ENCODE measurements at places on chromosomes 1 and 21. TPM values are rescaled to one million over a fixed set of nuclear protein-coding genes. Genes with fewer than 3 reads are reported as not detected.

- H3K27me3 ChIP-seq = no peaks in the 10 kb centered on the region
- H3K4me3 ChIP-seq = no peak overlapping the region
- no peaks in the 10 kb centered on the region for H3K4me1 ChIP-seq
- no peaks in the 10 kb centered on the region for H3K36me3 ChIP-seq
- no peak for DNase-seq
These were observed 76.4 kb downstream of the LTN1 start for GRCh38 chr21:28916150-28916893.

DNA sequence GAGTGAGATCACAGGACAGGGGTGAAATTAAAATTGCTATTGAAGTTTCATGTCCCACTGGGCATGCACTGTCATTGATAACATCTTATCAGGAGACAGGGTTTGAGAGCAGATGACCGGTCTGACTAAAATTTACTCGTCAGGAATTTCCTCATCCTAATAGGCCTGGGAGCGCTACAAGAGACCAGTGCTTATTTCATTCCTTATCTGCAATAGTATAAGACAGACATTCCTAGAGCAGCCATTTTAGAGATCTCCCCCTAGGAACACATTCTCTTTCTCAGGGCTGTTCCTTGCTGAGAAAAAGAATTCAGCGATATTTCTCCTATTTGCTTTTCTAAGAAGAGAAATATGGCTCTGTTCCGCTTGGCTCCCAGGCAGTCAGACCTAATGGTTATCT, 181.4 kb upstream of the ETV3 start:
- no peaks in the 10 kb centered on the region for H3K36me3 ChIP-seq
- DNase-seq = no peak
- H3K27me3 ChIP-seq = peaks cover 2% of the 10 kb centered on the region
- no peaks in the 10 kb centered on the region for H3K4me1 ChIP-seq
- H3K27ac ChIP-seq = no peak overlapping the region
- no peak overlapping the region for H3K4me3 ChIP-seq

DNA sequence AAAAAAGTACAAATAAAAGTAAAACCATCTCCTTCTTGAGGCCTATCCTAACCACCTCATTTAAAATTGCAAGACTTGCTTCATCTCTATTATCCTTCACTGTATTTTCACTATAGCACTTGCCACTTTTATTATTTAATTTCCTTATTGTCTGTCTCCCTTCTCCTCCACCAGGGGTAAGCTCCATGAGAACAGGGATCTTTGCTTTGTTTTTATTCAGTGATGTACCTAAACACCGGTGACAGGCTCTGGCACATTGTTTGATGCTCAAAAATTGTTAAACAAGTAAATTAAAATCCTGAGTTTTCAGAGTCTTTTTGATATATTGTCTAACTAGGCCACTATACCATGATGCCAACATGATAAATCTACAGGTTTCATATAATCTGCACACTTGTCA, 17.2 kb upstream of the SPEN start:
- no peak overlapping the region for H3K4me3 ChIP-seq
- H3K27me3 ChIP-seq = peaks cover 9% of the 10 kb centered on the region
- H3K36me3 ChIP-seq = peaks cover 5% of the 10 kb centered on the region
- peaks cover 19% of the 10 kb centered on the region for H3K4me1 ChIP-seq
- no peak overlapping the region for H3K27ac ChIP-seq

- H3K4me3 ChIP-seq = no peak overlapping the region
- peaks cover 8% of the 10 kb centered on the region for H3K27me3 ChIP-seq
- no peak overlapping the region for H3K27ac ChIP-seq
These were observed 17.5 kb downstream of the PDE9A start for GRCh38 chr21:42670884-42671283.

DNA sequence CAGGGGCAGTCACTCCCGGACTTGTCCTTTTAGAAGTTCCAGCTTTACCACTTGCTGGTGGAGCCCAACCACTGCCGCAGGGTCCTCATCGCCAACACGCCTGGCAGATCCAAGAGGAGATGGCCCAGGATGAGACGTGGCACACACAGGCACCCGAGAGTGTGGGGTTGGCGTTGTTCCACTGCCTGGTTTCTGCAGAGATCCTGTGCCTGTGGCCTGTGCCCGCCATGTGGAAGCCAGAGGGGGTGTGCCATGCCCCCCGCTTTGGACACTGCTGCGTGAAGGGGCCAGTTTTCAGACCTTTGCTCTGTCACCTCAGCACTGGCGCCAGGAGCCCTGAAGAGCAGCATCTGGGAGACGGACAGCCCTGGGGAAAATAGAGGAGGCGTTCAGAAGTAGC, 10.8 kb downstream of the CD46 start:
- no peak overlapping the region for H3K27ac ChIP-seq
- peaks cover 1% of the 10 kb centered on the region for H3K27me3 ChIP-seq
- H3K4me1 ChIP-seq = peaks cover 2% of the 10 kb centered on the region
- no peak overlapping the region for H3K4me3 ChIP-seq
- DNase-seq = no peak

DNA sequence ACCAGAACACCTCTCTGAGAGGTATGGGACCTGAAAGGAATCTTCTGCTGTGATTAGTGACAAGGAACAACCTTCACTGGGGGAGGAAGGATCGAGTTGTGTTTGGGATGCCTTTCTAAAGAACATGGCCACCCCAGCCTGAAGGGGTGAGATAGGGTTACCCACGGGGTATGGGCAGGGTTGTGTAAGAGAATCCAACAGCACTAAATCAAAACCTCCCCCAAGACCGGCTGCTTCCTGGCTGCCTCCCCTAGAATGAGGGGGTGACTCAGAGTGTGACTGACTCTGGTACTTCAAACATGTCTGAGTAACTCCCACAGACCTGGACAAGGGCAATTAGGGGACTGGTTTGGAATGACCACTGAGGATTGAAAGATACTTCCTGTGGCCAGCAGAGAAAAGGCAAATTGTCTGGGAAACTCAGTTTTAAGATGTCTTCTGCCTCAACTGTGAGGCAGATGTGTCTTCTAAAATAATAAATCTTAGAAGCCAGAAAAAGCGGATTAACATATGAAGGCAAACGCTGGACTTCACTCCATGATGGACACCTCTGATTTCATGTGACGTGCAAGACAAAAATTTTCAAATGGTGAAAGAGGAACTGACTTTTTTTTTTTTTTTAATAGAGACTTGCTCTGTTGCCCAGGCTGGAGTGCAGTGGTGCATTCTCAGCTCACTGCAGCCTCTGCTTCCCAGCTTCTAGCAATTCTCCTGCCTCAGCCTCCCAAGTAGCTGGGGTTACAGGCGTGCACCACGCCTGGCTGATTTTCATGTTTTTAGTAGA, 6.7 kb upstream of the PTPN14 start:
- H3K27ac ChIP-seq = no peak overlapping the region
- no peaks in the 10 kb centered on the region for H3K27me3 ChIP-seq
- no peaks in the 10 kb centered on the region for H3K36me3 ChIP-seq
- H3K4me1 ChIP-seq = peaks cover 4% of the 10 kb centered on the region
- no peak overlapping the region for H3K4me3 ChIP-seq
- no peak for DNase-seq

DNA sequence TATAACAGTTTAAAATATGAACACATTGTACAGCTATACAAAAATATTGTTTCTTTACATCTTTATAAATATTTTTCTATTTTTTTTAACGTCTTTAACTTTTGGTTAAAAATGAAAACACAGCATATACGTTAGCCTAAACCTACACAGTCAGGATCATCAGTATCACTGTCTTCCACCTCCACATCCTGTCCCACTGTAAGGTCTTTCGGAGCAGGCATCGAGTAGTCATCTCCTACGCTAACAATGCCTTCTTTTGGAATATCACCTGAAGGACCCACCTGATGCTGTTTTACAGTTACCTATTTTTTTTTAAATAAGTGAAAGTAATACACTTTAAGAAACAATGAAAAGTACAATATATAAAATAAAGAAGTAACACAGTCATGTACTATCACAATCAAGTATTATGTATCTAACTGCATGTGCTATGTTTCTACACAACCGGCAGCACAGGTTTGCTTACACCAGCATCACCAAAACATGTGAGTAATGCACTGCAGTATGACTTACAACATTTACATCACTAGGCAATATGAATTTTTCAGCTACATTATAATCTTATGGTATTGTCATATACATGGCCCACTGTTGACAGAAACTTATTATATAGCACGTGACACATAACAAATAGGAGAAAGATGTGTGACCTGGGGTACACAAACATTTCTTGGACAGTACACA, 254.4 kb downstream of the AKT3 start:
- H3K27ac ChIP-seq = no peak overlapping the region
- H3K4me1 ChIP-seq = no peaks in the 10 kb centered on the region
- no peaks in the 10 kb centered on the region for H3K27me3 ChIP-seq
- DNase-seq = no peak
- no peak overlapping the region for H3K4me3 ChIP-seq

- H3K4me1 ChIP-seq = peaks cover 34% of the 10 kb centered on the region
- no peak for DNase-seq
- H3K27me3 ChIP-seq = peaks cover 6% of the 10 kb centered on the region
- no peak overlapping the region for H3K27ac ChIP-seq
These were observed 4.5 kb downstream of the TMCC2 start for GRCh38 chr1:205232127-205232820.

- DNase-seq = no peak
- no peaks in the 10 kb centered on the region for H3K36me3 ChIP-seq
- peaks cover 40% of the 10 kb centered on the region for H3K4me1 ChIP-seq
- no peaks in the 10 kb centered on the region for H3K27me3 ChIP-seq
These were observed 51.7 kb downstream of the CAPZB start for GRCh38 chr1:19433719-19433998.

- H3K36me3 ChIP-seq = no peaks in the 10 kb centered on the region
- no peak overlapping the region for H3K27ac ChIP-seq
These were observed 7.3 kb upstream of the AHCYL1 start for GRCh38 chr1:109977225-109977624.

DNA sequence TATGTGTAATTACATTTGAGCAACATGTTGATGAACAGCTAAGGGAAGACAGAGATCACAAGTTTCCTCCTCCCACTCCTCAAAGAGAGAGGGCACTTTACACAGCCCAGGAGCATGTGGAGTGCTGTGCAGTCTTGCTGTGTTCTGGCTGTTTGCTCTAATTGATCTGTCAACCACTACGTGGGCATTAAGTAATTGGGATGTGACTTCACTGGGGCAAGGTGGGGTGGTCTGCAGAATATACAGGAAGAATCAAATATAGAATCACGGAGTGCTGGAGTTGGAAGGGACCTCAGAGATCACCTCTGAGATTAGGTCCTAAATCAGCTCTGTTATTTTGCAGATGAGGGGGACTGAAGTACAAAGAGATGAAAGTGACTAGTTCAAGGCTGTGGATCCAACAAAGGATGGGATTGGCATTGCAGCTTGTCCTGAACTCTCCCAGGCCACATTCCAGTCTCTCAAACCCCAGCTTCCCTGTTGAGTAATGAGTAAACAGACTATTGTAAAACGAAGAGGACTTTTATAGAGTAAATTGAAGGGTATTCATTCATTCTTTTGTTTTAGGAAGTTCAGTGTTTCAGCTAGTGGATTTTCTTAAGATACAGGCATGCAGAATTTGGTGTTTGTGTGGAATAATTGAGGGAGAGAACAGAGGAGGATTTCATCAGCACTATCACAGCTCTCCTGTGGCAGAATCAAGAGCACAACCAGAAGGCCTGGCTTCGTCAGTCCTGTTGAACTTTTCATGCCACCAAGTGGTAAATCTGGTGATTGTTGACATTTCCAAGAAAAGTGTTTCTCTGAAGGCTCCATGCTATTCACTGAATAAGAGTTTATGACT, 22.4 kb downstream of the NOS1AP start:
- H3K4me3 ChIP-seq = no peak overlapping the region
- peaks cover 35% of the 10 kb centered on the region for H3K4me1 ChIP-seq
- DNase-seq = no peak
- no peak overlapping the region for H3K27ac ChIP-seq
- peaks cover 4% of the 10 kb centered on the region for H3K36me3 ChIP-seq
- peaks cover 1% of the 10 kb centered on the region for H3K27me3 ChIP-seq

DNA sequence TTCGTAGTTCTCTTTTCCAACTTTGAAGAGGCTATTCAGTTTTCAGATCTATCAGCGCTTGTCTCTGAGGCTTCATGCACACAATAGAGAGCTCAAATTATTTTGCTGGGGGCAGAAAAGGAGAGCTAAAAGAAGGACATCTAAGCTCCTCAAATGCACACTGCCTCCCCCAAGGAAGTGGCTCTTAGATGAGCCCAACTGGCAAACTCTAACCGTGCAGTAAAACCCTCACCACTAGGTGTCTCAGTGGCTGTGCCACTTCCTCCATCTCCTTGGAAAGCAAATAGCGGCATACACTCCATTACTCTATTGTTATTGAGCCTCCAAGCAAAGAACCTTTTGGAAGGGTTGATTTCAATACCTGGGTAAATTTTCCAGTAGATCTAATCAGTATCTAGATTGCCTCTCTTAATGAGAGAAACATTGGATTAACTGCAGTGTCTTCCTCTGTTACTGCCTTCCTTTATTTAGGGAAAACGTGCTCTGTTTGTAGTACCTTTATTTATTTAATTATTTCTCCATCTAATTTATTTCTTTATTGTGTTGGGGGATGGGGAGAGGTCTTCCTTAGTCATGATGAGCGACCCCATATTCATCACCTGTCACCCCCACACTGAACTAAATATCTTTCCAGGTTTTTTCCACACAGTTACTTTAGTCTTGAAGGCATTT, 9.2 kb upstream of the SFPQ start:
- DNase-seq = peak; percentile 78
- no peaks in the 10 kb centered on the region for H3K36me3 ChIP-seq
- peaks cover 2% of the 10 kb centered on the region for H3K4me1 ChIP-seq
- H3K27me3 ChIP-seq = peaks cover 3% of the 10 kb centered on the region
- peak overlapping the region; percentile 68 for H3K27ac ChIP-seq

DNA sequence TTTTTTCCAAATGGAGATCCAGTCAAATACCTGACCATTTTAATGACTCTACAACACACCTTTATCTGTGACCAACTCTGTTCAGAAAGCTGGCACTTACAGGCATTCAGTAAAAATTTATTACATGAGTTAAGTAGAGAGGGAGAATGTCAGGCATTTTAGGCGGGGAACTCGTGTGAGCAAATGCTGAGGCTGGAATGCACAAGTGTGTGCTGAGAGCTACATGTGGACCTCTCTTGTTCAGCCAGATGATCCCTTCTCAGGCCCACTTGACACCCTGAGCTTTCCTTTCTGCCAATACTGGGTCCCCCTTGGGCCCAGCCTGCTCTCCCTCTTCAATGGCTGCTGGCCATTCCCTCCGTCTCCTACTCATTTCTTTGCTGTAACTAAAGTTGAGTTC, 11.7 kb downstream of the PPIH start:
- no peaks in the 10 kb centered on the region for H3K27me3 ChIP-seq
- no peak overlapping the region for H3K4me3 ChIP-seq
- peaks cover 23% of the 10 kb centered on the region for H3K36me3 ChIP-seq
- no peak for DNase-seq
- peaks cover 13% of the 10 kb centered on the region for H3K4me1 ChIP-seq

GRCh38 chr1:30290581-30290980, 432.8 kb downstream of the MATN1 start:
- DNase-seq = no peak
- H3K36me3 ChIP-seq = no peaks in the 10 kb centered on the region
- peaks cover 1% of the 10 kb centered on the region for H3K27me3 ChIP-seq
- H3K27ac ChIP-seq = no peak overlapping the region
- no peak overlapping the region for H3K4me3 ChIP-seq
- H3K4me1 ChIP-seq = no peaks in the 10 kb centered on the region

The S100A11 gene
- total RNA-seq = 1,124 TPM

The GBP6 gene
- 0.26 TPM for total RNA-seq

The KLHDC8A gene
- total RNA-seq = 1.5 TPM

The LHX8 gene
- not detected for total RNA-seq

The TRAF3IP3 gene
- total RNA-seq = not detected
